PC-9 (cell line): ENCODE measurements at places on chromosomes 11 and 22. TPM values are rescaled to one million over a fixed set of nuclear protein-coding genes. Genes with fewer than 3 reads are reported as not detected.

Gene IL17REL
- total RNA-seq = not detected in 2 replicates

DNA sequence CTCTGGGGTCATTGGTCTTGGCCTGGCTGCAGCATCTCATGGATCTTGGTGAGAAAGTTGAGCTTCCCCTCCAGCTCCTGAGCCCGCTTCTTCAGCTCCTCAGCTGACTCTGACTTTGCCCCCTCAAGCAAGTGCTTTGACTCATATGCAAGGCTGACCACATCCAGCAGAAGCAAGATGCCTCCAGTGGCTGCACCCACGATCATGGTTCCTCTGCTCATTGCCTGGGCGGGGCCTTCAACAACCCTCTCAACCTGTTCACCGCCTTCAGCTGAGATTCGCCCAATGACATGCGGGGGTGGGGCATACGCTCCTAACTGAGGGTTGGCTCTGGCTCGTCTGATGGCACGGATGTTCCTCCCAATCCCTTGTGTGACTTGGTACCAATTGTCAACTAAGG, 11.9 kb downstream of the APOL2 start:
- H3K27ac ChIP-seq = no peak overlapping the region
- no peaks in the 10 kb centered on the region for H3K4me1 ChIP-seq
- no peak overlapping the region for H3K4me3 ChIP-seq
- H3K27me3 ChIP-seq = no peaks in the 10 kb centered on the region
- no peak for DNase-seq

- H3K27ac ChIP-seq = no peak overlapping the region; the same call in 1 of the 2 replicates
- H3K4me1 ChIP-seq = peaks cover 75% of the 10 kb centered on the region
- no peak for DNase-seq
- peaks cover 21% of the 10 kb centered on the region for H3K36me3 ChIP-seq
- H3K4me3 ChIP-seq = no peak overlapping the region
- H3K27me3 ChIP-seq = no peaks in the 10 kb centered on the region
Measured at GRCh38 chr22:41846268-41846987, 13.5 kb downstream of the SREBF2 start.

DNA sequence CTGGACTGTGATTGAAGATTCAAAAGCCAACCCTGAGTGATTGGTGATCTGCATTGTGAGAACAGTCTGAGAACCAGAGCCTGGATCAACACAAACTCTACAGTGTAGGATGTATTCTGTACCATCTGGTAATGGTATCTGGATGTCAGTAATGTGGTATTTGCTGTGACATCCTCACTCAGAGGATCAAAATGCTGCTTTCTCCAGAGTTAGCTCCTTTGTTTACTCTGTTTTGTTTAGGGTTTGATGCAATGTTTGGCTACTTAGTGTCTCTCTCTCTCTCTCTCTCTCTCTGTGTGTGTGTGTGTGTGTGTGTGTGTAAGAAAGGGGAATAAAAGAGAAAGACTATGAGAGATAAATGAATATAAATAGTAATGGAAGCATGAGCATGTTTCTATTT, 24.3 kb downstream of the CASP4 start:
- no peak overlapping the region for H3K27ac ChIP-seq
- H3K4me1 ChIP-seq = no peaks in the 10 kb centered on the region
- no peak overlapping the region for H3K4me3 ChIP-seq
- H3K36me3 ChIP-seq = peaks cover 32% of the 10 kb centered on the region
- DNase-seq = no peak

- no peaks in the 10 kb centered on the region for H3K4me1 ChIP-seq
- H3K27me3 ChIP-seq = no peaks in the 10 kb centered on the region
- no peak overlapping the region for H3K27ac ChIP-seq
Measured at GRCh38 chr11:86034710-86035109, 34.2 kb downstream of the PICALM start.

DNA sequence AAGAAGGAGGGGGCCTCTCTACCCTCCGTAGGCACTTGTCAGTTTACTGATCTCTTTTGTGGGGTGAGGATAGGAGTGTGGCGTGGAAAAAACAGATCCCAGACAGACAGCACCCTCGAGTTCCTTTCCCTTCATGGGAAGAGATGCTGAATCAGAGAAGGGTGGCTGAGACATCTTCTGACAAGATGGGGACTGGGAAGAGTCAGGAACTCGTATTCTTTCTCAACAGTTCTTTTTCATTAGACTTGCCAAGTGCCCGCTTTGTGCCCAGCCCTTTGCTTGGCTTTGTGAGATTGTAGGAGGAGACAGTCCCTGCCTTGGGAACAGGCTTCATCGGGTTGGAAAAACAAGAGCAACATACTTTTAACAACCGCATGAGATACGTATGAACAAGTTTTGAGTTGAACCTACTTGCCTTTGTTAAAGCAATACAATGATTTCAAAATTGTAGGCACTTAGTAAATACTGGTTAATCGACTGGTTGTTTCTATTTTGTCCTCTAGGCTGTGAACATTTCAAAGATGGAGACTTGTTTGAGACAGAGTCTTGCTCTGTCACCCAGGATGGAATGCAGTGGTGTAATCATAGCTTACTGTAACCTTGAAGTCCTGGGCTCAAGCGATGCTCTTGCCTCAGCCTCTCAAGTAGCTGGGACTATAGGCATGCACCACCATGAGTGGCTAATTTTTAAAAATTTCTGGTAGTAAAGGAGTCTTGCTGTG, 1.1 kb downstream of the RRM1 start:
- peak overlapping the region; percentile 66; the same call in 1 of the 2 replicates for H3K27ac ChIP-seq
- peaks cover 11% of the 10 kb centered on the region; the same call in 1 of the 2 replicates for H3K4me1 ChIP-seq
- H3K4me3 ChIP-seq = peak overlapping the region; percentile 68
- DNase-seq = no peak
- H3K27me3 ChIP-seq = no peaks in the 10 kb centered on the region

Gene CD82
- 30.7 and 46.0 TPM in 2 replicates for total RNA-seq
